Esophagus mucosa (tissue), 1 donor: ENCODE measurements at places on chromosomes 7 and 10. TPM values are rescaled to one million over a fixed set of nuclear protein-coding genes. Genes with fewer than 3 reads are reported as not detected.

GRM8 gene
- total RNA-seq: not detected

CARD11 gene
- total RNA-seq: 0.80 TPM

NACAD gene
- total RNA-seq: 0.20 TPM

ZNHIT1 gene
- total RNA-seq: 53.8 TPM

CTAGE6 gene
- total RNA-seq: 0.16 TPM

GIMAP6 gene
- 2.4 TPM for total RNA-seq

ELMO1 gene
- 4.0 TPM for total RNA-seq

SRI gene
- total RNA-seq: 73.1 TPM

SLC26A3 gene
- total RNA-seq: 0.44 TPM

LRMDA gene
- 1.8 TPM for total RNA-seq

DNA sequence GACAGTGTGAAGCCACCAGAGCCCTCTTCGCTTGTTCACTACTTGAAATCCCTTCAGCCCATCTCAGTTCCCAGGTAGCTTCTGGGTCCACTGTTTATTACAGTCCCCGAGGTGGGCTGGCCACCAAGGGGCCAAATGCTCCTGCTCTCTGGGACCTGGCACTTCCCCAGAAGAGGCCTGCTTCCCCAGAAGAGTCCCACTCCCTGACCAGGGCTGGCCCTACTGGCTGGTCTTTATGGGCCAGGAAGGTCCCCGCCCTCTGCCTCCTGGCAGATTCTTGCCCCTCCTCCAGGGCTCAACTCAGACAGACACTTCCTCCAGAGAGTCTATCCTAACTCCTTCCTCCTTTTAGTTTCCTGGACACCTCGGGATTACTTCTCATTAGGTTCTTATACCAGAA, 70.7 kb upstream of the LRRC18 start:
- peak; percentile 39 for ATAC-seq

DNA sequence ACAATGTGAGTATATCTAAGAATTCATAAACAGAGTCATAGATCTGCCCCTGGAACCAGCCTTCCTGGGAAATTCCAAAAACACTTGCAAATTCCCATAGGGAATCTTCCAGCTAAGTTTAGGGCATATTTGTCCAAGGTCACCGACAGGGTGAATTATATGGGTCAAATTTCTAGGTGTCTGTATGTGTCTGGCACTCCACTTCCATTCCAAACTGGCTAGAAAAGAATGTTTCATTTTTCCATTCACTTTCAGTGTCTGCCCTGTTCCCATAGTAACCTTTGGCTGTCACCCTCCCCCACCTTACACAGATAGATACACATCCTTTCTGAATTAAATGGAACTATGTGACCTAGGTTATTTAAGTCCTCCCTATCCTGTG, 230.9 kb downstream of the CREB5 start:
- no peak for ATAC-seq

DNA sequence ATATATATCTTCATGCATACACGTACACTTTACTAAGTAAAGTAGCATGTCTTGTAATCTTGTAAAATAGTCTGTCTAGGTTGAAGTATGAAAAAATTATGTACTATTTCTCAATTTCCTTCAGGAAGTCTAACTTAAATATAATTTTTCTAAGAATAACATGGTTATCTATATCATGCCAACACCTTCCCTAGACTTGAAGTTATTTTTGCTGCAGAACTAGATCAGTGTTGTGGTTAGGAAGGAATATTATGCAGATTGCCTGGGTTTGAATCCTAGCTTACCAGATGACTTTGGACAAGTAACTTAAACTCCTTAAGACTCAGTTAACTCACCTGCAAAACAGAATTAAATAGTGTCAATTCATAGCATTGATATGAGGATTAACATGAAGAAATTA, 142.2 kb upstream of the SEMA3A start:
- no peak for ATAC-seq

DNA sequence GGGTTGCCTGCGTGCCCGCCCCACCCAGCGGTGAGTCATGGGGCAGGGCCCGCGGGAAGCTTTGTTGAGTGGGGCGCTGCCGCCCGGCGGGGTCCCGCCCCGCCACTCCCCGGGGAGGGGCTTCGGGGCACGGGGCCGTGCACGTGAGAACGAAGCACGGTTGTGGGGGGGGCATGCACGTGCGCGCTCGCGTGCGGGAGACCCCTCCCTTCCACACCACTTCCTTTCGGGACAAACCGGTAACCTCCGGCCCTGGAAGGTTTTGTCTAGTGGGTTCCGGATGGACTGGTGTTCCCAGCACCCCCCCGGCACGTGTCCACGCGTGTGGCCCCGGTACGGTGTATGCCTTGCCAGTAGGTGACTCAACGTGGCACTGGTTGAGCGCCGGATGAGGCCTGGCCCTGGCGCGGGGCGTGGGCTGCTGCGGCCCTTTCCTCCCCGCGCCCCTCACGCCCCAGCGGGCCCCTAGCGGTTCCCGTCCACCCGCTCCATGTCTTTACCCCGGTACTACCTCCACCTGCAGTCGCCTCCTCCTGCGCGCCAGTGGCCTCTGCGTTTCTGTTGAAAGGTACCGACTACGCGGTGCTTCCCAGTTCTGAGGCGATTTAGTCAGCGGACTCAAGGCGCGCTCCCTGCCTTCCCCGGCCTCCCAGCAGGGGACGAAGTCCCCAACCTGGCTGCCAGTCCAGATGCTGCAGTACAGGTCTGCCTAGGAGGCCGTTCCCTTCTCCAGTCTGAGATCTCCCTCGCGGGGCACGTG, 3.1 kb downstream of the ADIRF start:
- peak; percentile 86 for ATAC-seq

DNA sequence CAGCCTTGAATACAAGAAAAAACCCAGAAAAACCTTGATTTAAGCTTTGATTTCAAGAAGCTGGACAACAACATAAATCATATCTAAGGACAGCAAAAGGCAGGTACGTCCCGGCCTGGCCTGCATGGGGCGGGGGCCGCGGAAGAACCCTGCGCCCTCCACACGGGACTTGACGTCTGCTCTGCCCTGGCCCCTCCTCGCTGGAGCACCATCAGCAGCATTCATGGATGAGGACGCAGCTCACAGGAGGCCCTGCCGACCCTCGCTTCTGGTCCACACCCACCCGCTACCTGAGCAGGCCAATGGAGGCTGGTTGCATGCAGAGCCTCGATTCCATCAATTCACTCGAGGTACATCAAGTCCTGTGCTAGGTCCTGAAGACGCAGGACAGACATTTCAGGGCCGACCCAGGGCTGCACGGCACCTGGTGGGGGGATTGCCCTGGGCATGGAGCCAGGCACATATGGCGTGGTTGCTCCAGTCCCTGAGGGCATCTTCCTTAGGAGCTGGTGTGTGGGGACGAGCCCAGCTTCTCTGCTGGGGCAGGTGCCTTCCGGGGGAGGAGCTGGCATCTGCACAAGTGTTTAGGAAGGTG, 63.1 kb upstream of the NKX6-2 start:
- ATAC-seq: no peak

GRCh38 chr10:1287971-1288401, 231.8 kb downstream of the WDR37 start:
- peak; percentile 50 for ATAC-seq

- ATAC-seq: no peak
Measured at GRCh38 chr7:105989191-105989590, 26.1 kb downstream of the CDHR3 start.

- ATAC-seq: no peak
Measured at GRCh38 chr10:2120746-2121145, 383.4 kb upstream of the ADARB2 start.

DNA sequence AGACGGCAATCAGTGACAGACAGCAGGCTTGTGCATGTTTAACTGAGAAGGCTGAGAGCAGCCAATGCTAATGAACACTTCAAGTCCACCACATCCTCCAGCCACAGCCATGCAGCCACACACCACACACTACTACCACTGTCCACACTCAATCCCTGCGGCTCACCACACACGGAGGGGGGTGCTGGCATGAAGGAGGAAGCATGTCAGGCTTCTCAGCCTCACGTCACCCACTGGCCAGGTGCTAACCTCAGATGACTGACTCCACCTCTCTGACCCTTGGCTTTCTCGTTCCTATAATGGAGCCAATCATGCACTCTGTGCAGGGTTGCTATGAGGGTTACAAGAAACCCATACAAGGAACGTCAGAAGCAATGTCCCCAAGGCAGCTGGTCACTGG, 165.4 kb upstream of the RNF32 start:
- ATAC-seq: no peak

GRCh38 chr10:91708174-91708861, 75.4 kb upstream of the PPP1R3C start:
- no peak for ATAC-seq

DNA sequence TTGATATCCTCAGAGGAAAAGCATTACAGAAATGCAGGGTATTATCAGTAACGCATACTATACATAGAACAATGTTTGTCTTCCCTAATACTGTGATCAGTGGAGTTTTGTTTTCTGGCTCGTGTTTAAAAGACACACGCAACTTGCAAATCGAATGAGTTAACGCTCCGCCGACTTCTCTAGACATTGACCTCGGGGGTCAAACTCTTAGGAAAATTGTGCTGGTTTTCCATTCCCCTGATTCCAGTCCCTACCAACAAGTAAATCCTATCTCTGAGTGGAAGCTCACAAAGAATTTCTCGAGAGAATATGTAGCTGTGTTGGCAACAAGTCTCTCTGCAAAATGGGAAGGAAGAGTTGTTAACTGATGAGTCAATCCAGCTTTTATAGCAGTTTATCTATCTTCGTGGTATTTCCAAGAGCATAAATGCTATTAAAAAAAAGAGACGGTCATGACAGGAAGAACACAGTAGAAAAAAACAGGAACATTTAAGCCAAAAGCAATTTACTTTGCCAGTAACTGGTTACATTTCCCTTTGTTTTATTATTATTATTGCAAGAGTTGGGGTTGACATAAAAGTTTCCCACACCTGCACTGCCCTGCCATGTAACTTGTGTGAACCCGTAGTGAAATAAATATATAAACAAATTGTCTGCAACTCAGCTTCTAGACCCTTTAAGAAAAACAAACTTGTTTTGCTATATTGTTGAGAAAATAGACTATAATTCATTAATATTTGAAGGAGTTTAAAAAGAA, 144.4 kb downstream of the ARID5B start:
- no peak for ATAC-seq

DNA sequence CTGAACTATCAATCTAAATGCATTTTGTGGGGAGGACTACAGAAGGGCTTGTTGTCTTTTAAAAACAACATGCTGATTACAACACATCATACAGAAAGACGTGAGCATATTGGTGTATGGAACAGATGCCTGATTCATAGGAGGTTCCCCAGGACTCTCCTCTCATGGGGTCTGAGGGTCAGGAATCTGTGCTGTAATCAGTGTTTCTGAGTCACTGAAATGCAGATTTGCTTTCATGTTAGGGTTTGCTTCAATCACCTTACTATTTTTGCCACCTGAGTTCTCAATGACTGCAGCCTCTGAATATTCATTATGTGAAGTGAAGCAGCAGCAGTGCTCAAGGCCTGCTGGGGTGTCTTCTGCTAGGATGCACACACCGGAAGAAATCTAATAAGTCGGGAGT, 550 bp upstream of the ANK3 start:
- no peak for ATAC-seq

GRCh38 chr10:130493021-130493420, 356.8 kb downstream of the GLRX3 start:
- ATAC-seq: no peak

DNA sequence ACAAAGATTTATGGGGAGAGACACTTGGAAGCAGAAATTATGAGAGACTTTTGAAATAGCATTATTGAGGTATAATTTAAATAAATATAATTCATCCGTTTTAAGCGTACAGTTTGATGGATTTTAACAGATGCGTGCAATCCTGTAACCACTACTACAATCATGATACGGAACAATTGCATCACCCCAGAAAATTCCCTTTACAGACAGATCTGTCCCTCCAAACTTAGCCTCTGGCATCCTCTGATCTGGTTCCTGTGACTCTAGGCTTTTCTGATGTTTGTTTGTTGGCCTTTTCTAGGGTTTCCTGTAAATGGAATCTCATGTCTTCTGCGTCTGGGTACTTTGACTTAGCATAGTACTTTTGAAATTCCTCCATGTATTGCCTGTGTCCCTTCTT, 15.5 kb downstream of the UBN2 start:
- no peak for ATAC-seq

- peak; percentile 33 for ATAC-seq
Measured at GRCh38 chr10:103227416-103227815, 18.3 kb upstream of the RPEL1 start.

DNA sequence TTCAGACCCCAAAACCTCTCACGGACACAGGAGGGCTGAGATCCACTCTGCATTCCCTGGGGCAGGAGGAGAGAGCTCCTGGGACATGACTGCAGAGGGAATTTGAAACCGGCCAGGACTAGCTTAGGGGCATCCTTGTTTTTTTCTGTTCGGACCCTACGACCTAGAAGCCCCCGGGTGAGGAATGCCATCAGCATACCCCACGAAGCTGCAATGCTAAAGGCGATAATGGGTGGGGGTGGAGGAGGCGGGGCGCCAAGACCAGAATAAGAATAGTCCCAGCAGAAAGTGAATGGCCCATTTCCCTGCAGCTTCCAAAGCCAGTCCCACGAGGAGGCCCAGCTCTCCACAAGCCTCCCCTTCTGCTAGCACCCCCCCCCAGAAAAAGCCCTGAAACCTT, 4.0 kb downstream of the PDGFA start:
- ATAC-seq: no peak

GRCh38 chr10:24703700-24704099, 20.0 kb downstream of the ARHGAP21 start:
- ATAC-seq: no peak

DNA sequence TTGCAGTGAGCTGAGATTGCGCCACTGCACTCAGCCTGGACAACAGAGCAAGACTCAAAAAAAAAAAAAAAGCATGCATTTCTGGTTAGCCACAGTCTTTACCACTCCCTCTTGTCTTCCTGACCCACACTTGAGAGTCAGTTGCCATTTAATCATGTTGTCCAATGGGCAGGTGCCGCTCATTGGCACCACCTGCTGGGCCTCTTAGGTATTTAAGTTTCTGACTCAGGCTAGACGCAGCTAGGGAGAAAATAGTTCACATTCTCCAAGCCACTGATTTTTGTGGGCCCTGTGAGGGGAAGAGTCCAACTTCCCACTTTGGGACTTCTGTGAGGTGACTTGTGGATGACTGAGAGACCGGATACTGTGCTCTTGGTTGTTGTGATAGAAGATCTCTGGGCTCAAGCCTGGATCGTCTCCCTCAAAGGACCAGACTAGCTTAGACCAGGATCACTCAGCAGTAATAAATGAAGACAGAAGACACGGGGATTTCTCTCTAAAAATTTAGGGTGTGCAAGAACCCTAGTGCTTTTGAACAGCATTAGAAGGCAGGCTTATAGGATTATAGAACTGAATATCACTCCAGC, 26.8 kb upstream of the SORCS3 start:
- ATAC-seq: peak; percentile 52

- ATAC-seq: peak; percentile 18
Measured at GRCh38 chr10:12042409-12042796, 206 bp downstream of the UPF2 start.

GRCh38 chr10:116082762-116083161, 190.2 kb downstream of the GFRA1 start:
- ATAC-seq: no peak

GRCh38 chr10:120047926-120048325, 155.4 kb downstream of the SEC23IP start:
- ATAC-seq: no peak

- peak; percentile 70 for ATAC-seq
Measured at GRCh38 chr10:25059990-25060389, 43.6 kb downstream of the THNSL1 start.
